GM04504 (cell line): ENCODE measurements at places on chromosomes 5 and 9.

- no peak for DNase-seq
These were observed 74.6 kb downstream of the NDUFAF2 start for GRCh38 chr5:61019642-61020041.

DNA sequence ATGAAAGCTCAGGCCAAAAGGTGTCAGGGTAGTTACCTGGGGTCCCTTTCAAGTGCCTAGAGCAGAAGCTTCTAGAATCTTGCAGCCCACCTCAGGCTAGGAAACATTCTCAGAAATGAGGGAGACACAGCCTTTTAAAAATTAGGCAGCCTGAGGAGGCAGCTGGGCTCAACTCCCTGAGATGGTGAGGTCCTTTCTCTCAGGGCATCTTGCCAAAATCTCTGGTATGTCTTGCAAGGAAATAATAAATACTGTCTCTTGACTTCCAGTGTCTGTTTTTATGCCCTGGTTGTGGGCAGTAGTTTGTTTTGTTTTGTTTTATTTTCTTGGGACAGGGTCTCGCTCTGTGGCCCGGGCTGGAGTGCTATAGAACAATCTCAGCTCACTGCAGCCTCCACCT is 100.9 kb upstream of the APC start:
- DNase-seq, result no peak

DNA sequence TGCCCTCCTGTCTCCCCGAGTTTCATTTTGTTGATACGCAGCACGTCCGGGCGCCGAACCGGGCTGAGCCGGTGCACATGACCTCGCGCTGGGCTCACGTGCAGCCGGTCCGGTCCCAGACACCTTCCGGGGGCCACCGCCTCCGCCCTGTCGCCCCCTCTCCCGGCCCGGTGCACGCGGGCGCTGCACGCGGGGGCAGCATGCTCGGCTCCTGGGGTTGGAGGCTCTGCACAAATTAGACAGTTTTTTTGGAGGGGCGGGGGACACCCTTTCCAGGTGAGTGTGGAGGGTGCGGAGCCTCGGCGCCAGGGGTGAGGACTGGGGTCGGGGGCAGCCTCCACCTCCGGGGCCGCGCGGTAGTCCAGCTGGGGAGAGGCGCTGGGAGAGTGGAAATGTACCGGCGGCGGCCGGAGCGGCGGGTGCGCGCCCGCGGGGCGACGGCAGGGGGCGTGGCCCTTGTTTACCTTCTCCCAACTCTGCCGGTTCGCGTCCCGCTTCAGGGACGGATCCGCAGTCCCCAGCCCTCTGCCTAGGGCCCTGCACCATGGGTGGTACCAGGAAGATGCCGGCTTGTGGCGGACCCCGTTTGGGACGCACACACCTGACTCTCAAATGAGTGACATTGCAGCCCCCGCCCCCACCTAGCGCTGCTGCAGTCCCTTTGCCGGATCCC is 1.1 kb downstream of the JADE2 start:
- DNase-seq, result no peak

DNA sequence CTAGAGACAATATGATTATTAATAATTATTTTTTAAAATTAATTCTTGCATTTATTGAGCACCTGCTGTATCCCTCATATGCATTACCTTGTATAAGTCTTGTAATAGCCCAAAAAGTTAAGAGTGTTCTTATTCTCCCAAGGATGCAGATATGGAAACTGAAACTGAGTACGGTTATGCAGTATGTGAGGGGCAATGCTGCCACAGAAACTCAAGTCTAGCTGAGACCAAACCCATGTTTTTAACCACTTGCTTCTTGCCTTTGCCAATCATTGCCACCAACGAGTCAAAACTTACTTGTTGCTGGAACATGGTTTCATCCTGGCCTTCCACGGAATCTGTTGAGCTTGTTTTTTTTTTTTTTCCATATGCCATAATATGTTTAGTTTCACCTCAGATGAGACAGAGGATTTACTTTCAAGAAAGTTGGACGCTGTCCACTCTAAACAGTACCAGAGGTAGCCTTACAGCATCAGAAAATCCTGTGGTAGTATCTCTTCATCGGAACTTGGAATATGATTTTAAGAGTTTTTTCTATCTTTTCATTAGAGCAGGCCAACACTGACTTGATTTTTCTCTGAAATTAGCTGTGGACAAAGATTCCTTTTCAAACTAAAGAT is 27.9 kb downstream of the DOCK8 start:
- no peak for DNase-seq

DNA sequence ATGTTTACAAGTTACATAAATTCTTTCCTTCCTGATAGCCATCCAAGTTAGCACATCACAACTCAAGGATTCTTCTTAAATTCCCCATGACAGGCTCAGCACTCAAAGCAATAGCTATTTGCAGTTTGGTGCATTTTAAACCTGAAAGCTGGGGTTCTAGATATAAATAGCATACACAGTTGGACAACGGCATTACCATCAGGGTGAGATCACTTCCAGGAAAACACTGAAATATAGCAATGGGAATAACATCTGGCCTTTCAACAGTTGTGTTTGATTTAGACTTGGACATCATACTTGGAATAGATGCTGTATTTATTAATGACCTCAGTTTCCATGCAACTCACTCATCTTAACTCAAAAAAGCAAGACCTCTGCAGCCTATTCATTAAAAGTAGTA is 24.7 kb upstream of the LECT2 start:
- peak; percentile 68 for DNase-seq

- no peak for DNase-seq
These were observed 69.0 kb downstream of the DAB2IP start for GRCh38 chr9:121720311-121721057.

DNA sequence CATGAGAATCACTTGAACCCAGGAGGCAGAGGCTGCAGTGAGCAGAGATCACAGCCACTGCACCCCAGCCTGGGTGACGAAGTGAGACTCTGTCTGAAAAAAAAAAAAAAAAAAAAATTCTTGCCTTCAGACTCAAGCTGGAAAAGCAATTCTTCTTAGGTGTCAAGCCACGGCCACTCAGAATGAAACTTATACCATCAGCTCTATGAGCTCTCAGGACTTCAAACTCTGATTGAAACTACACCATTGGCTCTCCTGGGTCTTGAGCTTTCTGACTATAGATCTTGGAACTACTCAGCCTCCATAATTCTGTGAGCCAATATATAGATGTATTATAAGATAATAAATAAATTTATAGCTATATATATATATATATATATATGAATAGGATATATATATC is 12.9 kb upstream of the FGF10 start:
- DNase-seq, result no peak
